ENCODE measurements at places on chromosomes 11 and 22. TPM values are rescaled to one million over a fixed set of nuclear protein-coding genes. Genes with fewer than 3 reads are reported as not detected.

WDR74 gene
- total RNA-seq, result 38.9 TPM

GTSE1 gene
- total RNA-seq, result 2.2 TPM

TIGD3 gene
- 0.20 TPM for total RNA-seq

PGR gene
- total RNA-seq, result 0.31 TPM

APOA5 gene
- not detected for total RNA-seq

MN1 gene
- total RNA-seq, result 2.3 TPM

PRAME gene
- not detected for total RNA-seq

BDNF gene
- 0.15 TPM for total RNA-seq

OR8G1 gene
- total RNA-seq, result not detected

PATE4 gene
- not detected for total RNA-seq

TEX12 gene
- 0.31 TPM for total RNA-seq

TREH gene
- total RNA-seq, result 1.2 TPM

ARHGAP8 gene
- total RNA-seq, result 57.3 TPM

PELI3 gene
- 5.2 TPM for total RNA-seq

MS4A12 gene
- total RNA-seq, result 591 TPM

GPR152 gene
- total RNA-seq, result not detected

C22orf31 gene
- not detected for total RNA-seq

XKR3 gene
- total RNA-seq, result not detected

HEPN1 gene
- total RNA-seq, result not detected

MYBPC3 gene
- total RNA-seq, result not detected

ANO1 gene
- 25.6 TPM for total RNA-seq

ALX4 gene
- not detected for total RNA-seq

PDE3B gene
- total RNA-seq, result 23.9 TPM

FREY1 gene
- 0.61 TPM for total RNA-seq

MS4A8 gene
- total RNA-seq, result 25.0 TPM

LRRC74B gene
- total RNA-seq, result not detected

GGTLC2 gene
- not detected for total RNA-seq

SLC6A5 gene
- not detected for total RNA-seq

EMID1 gene
- total RNA-seq, result 4.9 TPM

Measured in left colon (tissue), 2 donors.